ENCODE measurements at places on chromosomes 11 and 22. TPM values are rescaled to one million over a fixed set of nuclear protein-coding genes. Genes with fewer than 3 reads are reported as not detected.
A peak's percentile ranks its signal among the peaks of the same experiment; 100 is the strongest.

- H3K36me3 ChIP-seq: no peaks in the 10 kb centered on the region
- no peak for DNase-seq
- no peak overlapping the region for H3K4me3 ChIP-seq
- peaks cover 2% of the 10 kb centered on the region for H3K4me1 ChIP-seq
- no peak overlapping the region for H3K27ac ChIP-seq
- peaks cover 46% of the 10 kb centered on the region for H3K27me3 ChIP-seq
Measured at GRCh38 chr11:126525702-126526101, 170.2 kb downstream of the ST3GAL4 start.

GRCh38 chr11:61793083-61793828 is 545 bp downstream of the FEN1 start:
- no peaks in the 10 kb centered on the region for H3K27me3 ChIP-seq
- peak overlapping the region; percentile 96 for H3K4me3 ChIP-seq
- peaks cover 18% of the 10 kb centered on the region for H3K4me1 ChIP-seq
- DNase-seq: no peak
- peak overlapping the region; percentile 99 for H3K27ac ChIP-seq
- H3K36me3 ChIP-seq: peaks cover under 1% of the 10 kb centered on the region

- H3K36me3 ChIP-seq: no peaks in the 10 kb centered on the region
- no peak for DNase-seq
- no peak overlapping the region for H3K27ac ChIP-seq
- H3K4me3 ChIP-seq: no peak overlapping the region
- no peaks in the 10 kb centered on the region for H3K4me1 ChIP-seq
- H3K27me3 ChIP-seq: peaks cover 12% of the 10 kb centered on the region
Measured at GRCh38 chr11:126843096-126843495, 157.5 kb downstream of the KIRREL3 start.

DNA sequence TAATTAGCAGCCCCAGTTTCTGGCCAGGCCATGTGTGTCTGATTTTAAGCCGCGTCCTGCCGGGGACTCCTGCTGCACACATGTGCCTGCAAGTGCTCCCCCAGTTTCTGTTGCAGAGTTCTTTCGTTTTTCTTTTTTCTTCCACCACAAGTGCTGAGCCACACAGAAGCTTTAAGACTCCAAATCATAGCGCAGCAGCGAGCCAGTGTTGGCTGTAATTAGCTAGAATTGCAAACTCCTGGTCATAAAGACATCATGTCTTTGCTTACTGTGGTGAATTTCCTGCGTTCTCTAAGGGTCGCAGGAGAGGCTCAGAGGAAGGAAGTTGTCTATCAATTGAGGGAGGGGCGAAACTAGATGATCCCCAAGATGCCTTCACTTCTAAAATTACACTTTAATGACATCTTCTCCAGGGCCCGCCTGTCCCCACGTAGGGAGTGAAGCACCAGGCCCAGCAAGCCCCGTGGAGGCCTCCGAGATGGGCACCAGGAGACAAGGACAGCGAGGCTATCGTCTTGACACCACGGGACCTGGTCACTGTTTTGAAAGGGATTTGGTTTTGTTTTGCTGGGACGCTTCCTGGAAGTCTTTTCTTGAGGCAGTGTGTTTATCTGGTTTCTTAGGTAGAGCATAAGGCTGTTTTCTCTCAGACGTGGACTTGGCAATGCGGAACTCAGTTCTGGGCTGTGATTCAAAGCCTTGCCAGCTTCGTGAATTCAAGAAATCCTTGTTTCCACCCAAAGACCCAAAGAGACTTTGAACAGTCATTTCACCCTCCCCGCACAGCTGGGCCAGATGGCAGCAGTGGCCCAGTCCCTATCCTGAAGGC is 71.8 kb downstream of the UBASH3B start:
- H3K27ac ChIP-seq: peak overlapping the region; percentile 98
- peak overlapping the region; percentile 96 for H3K4me3 ChIP-seq
- no peaks in the 10 kb centered on the region for H3K27me3 ChIP-seq
- peaks cover 44% of the 10 kb centered on the region for H3K4me1 ChIP-seq
- peaks cover 6% of the 10 kb centered on the region for H3K36me3 ChIP-seq
- no peak for DNase-seq

GRCh38 chr22:36145881-36146280 is 14.7 kb downstream of the APOL3 start:
- H3K4me3 ChIP-seq: peak overlapping the region; percentile 28
- peaks cover 31% of the 10 kb centered on the region for H3K4me1 ChIP-seq
- DNase-seq: no peak
- H3K27me3 ChIP-seq: no peaks in the 10 kb centered on the region
- H3K27ac ChIP-seq: peak overlapping the region; percentile 90
- H3K36me3 ChIP-seq: peaks cover 16% of the 10 kb centered on the region

Gene KDM4D
- 0.23 TPM for total RNA-seq

Data from T-helper 17 cell (primary cell).